ENCODE measurements at places on chromosomes 2 and 18.

DNA sequence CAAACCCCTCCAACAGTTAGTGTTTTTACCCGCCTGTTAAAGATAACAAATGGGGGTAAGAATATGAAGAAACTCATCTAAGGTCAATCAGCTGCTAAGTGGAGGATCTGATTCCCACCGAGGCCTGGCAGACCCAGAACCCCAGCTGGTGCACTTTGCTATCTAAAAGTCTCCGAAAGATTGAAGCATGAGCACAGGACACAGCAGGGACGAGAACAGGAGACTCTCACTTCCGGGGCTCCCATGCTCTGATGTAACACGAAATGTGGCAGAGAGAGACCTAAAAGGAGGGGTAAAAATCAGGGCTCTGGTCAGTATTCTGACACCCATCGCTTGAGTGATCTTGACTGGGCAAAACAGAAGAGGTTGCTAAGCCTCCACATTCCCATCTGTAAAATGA, 119.7 kb downstream of the PDCL3 start:
- no peak for DNase-seq

- DNase-seq = no peak
Measured at GRCh38 chr2:43082111-43082894, 144.1 kb downstream of the ZFP36L2 start.

DNA sequence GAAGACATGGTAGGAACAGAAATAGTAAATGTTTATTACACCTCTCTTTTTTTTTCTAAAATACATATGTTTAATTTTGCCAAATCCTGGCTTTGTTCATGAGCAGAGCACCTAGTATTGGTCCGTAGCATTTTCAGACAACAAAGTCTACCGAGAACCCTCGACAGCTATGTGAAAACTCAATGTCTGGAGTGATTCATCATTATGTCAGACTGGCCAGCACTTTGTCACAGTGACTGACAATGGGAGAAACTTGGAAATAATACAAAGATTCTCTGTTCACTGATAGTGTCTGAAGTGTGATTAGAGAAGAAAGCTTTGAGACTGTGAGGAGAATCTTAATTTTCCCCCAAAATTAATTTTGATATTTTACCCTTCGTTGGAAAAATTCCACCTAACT, 143.0 kb downstream of the HNMT start:
- no peak for DNase-seq

DNA sequence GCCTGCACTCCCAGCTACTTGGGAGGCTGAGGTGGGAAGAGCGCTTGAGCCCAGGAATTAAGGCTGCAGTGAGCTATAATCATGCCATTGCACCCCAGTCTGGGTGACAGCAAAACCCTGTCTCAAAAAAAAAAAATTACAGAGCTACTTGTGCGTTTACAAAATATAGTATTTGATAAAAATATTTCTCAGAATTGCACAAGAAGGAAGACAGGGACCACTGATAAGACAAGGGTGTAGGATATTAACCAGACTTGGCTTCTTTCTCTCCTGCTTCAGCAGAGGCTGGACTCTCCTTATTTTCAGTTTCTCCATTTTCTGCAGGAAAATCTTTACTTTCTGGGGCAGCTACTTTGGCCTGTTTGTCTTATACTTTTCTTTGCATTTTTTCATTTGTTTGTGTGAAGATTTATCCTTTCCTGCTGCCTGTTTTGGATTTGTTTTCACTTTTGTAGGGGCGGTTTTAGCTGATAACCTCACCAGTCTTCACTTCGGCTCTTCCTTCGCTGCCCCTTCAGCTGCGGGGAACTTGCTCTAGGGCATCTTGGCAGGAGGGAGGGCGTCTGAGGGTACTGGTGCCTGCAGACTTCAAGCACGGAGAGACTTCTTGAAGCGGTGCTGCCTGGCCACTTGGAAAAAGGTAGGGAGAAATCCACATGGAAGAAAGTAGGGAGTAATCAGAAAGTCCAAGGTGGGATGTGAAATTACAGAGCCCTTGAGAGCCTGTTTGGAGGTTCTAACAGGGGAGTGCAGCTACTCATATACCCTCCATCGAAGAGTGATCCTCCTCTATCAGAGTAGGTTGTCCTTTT, 14.9 kb upstream of the ZDBF2 start:
- no peak for DNase-seq

DNA sequence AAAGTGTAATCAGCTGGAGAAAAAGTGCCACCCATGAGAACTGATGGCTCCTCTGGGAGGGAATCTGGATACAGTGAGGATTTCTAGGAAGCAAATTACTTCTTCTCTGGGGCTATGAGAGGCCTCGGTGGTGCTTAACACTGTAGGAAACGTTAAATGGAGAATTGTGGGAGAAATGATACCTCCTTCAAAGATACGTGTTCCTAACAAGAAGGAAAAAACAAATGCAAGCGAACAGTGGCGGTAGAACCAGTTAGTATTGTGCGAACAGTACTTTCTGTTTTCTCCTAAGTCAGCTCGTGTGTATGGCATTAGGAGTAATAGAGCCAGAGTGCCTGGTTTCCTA, 587 bp upstream of the MTIF2 start:
- DNase-seq = no peak

DNA sequence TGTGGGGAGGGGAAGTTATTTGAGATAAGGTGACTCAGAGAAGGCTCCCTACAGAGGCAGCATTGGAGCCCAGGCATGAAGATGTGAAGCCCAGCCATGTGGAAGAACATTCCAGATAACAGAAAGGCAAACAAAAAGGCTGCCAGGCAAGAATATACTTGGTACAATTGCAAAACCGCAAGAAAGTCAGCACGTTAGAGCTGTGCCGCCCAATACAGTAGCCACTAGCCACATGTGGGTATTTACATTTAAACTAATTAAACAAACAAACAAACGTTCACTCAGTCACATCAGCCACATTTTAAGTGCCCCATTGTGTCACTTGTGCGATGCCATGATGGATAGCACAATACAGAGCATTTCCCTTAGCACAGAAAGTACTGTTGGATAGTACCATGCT, 179.6 kb downstream of the SATB2 start:
- no peak for DNase-seq

DNA sequence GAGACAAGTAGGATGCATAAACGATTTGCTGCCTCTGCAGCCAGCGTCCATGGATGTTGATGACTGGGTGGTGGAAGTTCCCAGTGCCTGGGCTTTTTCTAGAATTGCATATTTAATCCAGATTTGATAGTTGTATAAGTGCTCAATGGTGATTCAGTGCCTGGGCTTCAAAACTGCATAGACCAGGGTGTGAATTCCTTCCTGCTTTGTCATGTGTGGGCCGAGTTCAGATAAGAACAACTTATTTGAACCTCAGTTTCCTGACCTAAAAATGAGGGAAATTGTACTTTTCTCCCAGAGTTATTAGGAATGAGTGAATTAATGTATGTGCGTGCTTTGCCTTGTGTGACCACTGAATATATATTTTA, 154.6 kb downstream of the WDSUB1 start:
- DNase-seq = no peak

DNA sequence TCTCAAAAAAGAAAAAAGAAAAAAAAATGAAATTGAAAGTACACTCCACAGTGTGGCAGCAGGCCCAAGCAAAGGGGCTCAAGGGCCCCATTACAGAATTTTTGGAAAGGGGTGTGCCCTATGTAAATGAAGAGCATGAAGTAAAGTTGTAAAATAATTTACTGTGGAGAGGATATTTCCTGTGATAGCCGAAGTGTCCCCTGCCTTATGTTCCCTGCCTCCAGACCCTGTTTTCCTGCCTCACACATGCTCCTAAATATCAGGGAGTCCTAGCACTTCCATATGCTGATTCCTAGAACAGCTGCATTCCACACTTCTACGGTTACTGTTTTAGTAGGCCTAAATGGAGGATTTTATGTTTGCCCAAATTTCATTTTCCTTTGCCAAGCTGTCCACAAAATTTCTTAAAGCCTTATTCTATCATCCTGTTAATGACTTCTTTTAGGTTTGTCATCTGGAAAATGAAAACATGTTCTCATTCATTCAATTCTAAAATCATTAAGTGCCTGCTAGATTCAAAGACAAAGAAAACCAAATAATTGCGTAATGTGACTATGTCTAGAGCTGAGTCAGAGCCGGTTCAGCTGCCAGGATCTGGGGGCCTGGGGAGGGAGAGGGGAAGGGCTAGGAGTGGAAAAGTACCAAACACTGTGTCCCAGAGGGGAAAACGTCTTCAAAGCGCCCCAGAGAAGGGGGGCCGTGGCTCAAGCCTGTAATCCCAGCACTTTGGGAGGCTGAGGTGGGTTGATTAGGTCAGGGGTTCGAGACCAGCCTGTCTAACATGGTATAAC, 25.9 kb upstream of the IMPA2 start:
- no peak for DNase-seq

- no peak for DNase-seq
Measured at GRCh38 chr2:212423089-212423488, 115.5 kb downstream of the ERBB4 start.

DNA sequence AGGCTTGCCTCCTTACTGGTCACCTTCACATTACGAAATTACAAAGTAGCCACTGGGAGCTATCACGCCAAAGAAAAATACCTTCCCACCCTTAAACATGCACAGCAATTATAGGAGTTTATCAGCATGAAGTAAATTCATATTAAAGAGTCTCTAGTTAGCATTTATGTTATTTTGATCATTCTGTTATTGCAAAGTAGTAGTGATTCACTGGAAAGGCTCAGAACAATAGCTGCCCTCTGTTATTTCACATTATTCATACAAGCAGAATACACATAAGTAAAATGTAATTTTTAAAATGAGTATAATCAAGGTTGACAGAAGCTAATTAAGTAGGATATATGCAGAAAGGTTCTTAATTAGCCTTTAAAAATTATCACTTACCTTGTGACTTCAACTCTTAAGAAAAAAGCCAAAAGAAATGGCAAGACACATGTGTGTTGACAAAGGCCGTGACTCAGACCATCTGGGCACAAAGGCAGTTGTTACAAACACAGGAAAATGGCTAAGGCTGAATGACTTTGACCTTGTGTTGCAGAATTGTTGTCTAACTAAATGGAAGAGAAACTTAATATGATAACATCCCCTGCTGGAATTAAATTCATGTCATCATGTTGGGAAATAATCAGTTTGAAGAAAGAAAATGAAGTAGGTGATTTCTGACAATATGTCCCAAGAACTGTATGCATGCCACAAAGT, 108.3 kb downstream of the ARL6IP6 start:
- no peak for DNase-seq

DNA sequence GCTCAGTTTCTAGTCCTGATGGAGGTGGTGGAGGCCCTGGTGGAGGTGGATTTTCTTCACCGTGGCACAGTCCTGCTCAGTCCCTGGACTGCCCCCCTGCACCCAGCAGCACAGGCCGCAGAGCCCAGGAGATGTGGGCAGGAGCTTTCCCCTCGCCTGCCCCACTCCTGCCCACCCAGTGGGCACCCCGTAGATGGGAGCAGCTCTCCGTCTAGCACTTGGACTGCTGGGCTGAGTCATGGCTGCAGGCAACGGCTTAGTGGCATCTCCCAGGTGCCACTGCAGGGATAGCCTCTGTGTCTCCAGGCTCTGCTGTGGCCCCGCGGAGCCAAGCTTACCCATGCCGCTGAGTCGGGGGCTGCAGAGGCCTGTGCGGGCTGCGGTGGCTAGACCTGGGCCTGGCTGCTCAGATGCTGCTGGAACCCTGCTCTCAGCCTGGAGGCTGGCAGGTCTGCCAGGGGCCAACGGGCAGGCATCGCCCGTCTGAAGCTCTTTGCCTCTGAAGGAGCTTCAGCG, 92.3 kb upstream of the CTDP1 start:
- no peak for DNase-seq

GRCh38 chr2:133841900-133842299, 273.6 kb upstream of the NCKAP5 start:
- no peak for DNase-seq

DNA sequence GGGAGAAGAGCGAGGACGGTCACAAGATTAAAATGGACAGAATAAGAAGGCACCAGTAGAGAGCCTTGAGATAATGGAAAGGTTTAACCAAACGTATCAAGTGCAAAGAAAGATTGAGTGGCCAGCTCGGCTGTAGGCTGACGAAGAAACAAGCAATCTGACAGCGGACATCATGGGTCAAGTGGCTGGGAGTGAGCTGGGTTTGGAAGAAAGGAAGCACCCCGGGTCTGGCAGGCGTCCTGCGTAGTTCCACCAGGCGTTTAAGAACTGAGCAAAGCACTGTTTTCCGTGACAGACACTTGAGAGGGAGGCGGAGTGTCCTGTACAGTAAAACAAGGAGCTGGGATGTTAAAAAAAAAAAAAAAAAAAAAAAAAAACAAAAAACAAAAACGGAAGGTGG, 27.1 kb downstream of the DAPL1 start:
- DNase-seq = no peak

DNA sequence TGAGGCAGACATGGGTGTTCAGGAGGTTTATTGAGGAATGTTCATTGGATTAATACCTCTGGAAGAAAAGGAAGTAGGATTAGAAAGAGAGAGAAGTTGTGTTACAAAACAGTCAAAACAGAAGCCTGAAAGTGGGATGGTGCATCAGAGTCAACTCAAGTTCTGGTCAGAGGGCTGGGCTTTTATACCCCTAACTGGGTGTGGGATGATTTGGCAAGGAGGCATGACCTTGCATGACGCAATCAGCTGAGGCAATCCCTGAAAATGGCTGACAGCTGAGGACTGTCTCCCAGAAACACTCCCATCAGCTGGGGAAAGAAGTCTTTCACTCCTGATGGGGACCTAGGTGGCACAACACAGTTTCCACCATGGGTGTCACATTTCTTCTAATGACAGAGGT, 818.2 kb downstream of the SATB2 start:
- no peak for DNase-seq

- DNase-seq = no peak
Measured at GRCh38 chr2:85945586-85945985, 56.8 kb upstream of the ST3GAL5 start.

GRCh38 chr2:164840930-164841718, 499 bp downstream of the COBLL1 start:
- no peak for DNase-seq

DNA sequence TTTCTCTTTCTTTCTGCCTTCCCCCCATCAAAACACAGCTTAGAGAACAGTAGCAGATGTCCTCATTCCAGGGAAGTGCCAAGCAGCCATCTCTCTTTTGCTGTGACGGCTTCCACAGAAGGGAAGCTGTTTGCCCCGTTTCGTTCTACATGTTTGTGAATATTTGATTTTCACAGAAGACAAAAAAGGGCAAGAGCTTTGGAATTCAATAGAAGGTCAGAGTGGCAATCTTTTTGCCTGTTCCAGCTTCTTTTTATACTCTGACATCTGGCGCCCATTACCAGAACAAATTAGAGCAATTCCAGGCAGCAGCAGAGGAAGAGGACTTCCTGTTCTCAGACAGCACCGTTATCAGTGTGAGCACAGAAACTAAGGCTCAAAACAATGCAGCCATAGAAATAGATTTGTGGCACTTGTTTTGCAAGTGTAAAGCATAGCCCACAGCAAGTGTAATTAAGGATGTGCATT, 79.0 kb upstream of the CDH19 start:
- DNase-seq = no peak

- DNase-seq = no peak
Measured at GRCh38 chr18:44898498-44898897, 217.8 kb downstream of the SETBP1 start.

Data from stimulated activated CD4-positive, alpha-beta T cell treated with anti-CD3 and anti-CD28 coated beads, Interleukin-4, amount 100 ng/mL, for 48 hours (primary cell).